Stimulated activated naive CD8-positive, alpha-beta T cell treated with anti-CD3 and anti-CD28 coated beads, Interleukin-15, amount 100 ng/mL, for 72 hours (primary cell): ENCODE measurements at places on chromosomes 3 and 15.

DNA sequence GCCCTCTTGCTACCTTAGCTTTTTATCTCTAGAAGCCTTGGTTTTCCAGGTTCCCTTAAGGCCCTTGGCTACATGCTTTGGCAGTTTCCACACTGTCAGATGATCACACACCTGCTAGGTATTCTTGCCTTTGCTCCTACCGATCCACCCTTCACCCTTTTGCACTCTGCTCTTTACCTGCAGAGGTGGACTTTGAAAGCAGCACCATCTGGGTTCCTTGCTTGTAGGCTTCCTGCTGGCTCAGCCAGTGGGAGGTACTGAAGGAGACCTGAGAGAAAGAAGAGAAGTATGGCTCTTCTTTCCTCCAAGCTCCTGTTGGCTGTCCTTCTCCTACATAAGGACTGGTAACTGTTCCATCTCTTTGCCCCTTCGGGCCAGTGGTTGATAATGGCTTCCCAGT lies 7.3 kb upstream of the ZNF592 start:
- DNase-seq: no peak

- DNase-seq: no peak
These were observed 235.3 kb downstream of the C3orf38 start for GRCh38 chr3:88385090-88385489.

DNA sequence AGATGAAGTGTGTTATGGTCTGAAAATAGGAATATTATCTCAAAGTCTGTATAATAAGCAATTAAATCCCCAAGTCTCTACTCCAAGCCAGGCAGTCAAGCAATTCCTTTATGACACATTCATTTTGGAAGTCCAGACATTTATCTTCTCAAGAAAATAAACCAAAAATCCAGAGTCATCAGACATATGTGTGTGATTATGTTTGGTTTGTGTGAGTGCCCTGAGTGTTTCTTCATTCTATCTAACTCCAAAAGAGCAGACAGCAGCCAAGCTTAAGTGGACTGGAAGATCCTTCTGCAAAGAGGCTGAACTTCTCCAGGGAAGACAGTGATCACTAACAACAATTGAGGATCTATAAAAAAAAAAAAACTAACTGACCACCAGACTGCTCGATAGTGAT lies 239.8 kb downstream of the STAG1 start:
- DNase-seq: no peak

- DNase-seq: peak; percentile 21
These were observed 8.3 kb downstream of the B3GALNT1 start for GRCh38 chr3:161096771-161097367.

DNA sequence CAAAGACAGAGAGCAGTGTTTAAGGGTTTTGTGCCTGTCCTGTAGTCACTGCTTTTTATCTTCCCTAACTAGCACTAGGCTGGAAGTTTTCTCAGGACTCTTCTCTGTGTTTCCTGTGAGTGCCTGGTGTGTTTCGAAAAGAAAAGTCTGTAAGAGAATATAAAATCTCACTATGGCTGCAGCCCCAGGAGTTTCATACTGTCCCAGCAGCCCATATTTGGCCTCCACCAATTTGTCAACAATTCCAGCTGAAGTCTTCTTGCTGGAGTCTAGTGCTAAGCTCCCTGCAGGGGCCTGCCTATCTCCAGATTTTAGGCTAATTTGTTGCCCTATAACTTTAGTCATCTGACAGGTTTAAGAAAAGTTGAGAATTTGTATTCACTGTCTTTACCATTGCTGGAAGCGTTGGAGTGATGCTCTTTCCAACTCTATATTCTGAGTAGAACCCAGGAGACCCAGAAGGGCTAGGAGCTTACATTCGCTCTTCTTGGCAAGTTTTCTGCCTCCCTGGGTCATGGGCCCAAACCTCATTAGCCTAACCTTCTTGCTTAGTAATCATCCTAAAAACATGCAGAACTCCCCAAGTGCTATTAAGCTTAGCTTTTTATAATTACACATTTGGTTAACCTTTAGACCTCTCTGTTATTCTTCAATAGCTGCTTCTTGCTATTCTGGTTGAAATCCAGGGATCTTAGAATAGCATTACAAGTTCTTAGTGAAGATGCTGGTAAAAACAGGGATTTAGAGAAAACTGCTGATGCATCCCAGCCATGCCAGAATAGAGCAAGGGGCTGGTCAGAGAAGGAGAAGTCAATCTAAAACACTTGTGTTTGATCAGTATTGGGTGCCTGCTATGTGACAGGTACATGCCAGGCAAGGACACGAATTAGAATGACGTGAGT lies 283.1 kb downstream of the NEK10 start:
- DNase-seq: no peak

DNA sequence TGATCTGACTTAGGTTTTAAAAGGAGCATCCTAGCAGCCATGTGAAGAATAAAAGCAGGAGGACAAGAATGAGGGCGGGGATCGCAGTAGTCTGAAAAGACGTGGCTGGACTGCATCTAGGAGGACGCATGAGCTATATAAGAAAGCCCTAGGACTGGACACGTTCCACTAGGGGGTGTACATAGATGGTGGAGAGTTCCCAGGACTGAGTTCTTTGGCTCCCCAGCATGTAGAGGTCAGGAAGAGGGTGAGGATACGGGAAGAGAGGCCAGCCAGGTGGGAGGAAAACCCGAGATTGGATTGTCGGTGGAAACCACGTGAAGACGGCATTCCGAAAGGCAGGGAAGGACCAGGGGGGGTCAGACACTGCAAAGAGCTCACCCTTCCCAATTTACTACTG lies 64.2 kb upstream of the CFAP161 start:
- DNase-seq: no peak

DNA sequence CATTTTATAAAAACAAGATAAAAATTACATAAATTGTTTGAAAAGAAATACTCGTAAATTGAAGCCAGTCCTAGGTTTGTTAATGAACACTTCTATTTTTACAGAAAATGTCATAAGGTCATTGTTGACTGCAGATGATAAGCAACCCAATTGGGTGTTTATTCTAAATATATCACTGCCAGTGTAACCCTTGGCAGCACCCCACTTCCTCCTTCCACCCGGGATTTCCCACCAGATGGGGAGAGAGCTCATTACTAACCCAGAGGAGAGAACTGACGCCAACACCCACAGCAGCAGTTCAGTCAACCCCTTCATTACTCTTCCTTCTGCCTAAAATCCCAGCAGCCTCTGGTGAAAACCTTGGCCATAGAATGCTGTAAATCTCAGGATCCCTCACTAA lies 307.6 kb downstream of the GAP43 start:
- no peak for DNase-seq

DNA sequence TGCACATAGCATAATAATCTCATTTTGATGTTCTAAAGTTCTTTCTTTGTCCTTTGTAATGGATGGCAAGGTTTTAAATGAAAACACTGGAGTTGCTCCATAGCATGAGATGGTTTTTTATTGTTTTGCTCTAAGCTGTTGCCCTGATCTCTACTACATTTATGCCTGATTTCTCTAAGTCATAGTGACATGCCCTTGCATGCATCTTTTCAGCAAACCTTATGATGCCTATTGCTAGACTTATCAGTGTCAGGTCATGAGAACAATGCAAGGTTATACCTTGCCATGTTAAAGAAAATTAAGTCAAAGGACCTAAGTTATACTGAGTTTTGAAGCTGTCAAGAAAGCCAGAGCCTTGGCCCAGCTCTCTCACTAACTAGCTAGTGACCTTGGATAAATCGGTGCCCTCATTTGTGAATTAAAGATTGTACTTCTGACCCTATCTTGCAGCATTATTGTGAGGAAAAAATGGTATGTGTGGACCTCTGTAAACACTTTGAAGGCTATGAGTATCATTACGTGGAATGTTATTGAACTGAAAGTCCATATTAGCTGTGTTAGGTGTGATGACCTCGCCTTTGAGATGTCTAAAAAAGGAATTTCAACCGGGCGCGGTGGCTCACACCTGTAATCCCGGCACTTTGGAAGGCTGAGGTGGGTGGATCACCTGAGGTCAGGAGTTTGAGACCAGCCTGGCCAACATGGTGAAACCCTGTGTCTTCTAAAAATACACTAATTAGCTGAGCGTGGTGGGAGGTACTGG lies 256.4 kb upstream of the UBE2E1 start:
- no peak for DNase-seq

DNA sequence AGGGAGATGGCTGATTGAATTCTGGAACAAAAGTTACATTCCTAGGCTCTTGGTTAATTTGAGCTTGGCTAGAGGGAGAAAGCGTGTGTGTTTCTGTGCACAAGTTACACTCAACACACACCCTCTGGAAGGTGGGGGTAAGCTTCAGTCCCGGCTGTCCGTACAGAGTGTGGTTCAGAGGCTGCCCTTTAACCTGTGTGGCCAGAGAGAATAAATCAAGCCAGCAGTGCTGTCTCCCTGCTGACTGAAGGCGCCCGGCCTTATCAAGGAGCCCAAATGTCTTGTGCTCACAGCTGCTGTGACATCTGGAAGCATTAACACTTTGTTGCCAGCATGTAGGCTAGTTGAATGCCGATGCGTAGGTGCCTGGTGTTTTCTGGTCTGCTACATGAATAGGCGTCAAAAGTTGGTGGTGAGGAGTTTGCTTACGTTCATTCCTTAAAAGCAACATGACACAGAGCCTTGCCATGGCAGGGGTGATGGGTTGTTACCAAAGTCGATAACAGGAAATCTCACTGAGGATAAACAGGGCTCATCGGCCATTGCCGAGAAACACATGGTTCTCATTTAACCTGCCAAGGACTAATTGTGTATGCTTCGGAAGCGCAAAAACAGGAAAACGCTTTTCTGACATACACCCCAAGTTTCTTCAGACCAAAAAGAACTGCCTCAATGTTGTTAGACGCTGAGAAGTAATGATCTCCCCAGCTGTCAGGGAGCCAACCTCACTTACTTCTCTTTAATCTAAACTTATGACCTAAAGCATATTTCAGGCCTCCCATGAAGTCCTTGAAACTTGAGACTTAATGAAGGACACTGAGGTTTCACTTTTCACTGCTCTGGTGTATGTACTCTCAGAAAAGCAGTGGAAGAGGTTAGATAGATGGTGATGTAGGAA lies 95.8 kb upstream of the CTDSPL start:
- DNase-seq: no peak

DNA sequence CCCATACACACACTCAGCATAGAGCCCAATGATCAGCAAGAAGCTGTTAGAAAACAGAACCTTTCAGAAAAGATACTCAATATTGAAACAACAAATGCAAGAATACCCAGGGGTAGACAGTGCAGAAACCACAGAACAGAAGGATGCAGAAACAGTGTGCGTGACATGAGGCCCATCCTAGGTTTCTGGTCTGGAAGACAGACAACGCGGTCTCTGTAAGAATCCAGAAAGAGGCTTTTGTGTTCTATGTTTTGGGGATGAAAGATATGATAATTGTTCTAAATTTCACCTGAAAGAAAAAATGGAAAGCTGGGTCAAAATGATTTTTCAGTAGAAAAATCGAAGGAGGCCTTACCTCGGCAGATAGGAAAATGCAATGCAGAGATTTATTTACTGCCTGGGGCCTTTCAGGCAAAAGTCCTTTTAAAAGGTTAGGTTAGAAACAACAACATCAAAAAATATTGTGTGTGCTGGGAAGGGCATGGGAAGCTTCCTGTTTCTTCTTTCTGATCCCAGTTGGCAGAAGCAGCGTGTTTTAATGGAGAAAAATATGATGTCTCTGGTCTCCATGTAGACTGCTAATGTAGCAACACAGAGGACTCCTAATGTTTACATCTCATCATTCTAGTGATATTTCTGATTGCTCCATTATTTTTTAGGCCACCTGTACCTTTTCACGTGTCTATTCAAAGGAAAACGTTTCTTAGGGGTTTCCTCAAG lies 17.0 kb downstream of the SYNM start:
- DNase-seq: no peak

DNA sequence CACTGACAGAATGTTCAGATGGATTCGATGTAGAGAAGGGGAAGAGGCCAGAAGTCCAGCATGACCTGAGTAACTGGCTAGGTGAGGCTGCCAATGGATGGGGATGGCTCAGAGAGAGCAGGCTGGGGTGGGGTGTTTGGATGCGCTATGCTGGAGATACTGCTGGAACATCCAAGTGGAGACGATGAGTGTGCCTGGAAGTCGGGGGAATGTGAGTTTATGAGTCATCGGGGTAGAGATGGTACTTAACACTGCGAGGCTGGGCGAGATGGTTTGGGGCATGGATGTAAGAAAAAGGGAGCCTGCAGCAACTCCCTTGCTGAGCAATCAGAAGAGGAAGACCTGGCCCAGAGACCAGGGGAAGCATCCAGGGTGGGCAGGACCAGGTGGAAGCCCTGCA lies 180.7 kb downstream of the SLCO3A1 start:
- DNase-seq: no peak

DNA sequence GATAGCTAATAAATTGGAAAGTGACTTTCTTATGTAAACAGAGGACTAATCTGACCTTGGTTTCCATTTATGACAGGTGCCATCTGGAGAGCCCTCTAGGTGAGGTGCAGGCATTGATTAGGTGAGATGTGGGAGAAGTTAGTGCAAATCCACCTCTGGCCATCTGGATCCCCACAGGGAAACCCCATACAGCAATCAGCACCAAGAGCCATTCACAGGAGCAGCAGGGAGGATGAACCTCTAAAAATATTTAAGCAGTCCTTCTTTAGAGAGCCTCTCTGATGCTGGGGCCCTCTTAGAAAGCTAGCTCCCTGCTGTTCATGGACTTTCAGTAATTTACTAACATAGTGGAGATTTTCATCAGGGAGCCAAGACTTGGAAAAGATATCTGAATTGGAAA lies 69.3 kb downstream of the CLSTN2 start:
- no peak for DNase-seq

DNA sequence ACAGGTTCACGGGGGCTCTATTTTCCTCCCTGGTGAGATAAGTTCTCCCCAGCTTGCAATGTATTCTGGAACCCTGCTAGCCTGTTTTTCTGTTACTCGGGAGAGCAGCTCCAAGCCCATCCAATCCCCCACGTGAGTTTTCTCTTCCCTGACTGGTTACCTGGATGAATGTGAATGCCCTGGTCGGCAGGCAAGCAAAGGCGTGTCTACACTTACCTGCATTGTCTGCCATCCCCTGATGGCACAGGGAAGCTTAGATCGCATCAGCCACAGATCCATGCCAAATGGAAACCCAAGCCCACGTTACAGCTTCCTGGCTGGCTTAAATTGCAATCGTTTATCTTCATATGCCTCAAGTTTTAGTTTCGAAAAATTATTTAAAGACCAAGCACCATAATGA lies 149.9 kb downstream of the FOXP1 start:
- DNase-seq: no peak

- no peak for DNase-seq
These were observed 4.3 kb downstream of the ZNF860 start for GRCh38 chr3:31985831-31986230.

DNA sequence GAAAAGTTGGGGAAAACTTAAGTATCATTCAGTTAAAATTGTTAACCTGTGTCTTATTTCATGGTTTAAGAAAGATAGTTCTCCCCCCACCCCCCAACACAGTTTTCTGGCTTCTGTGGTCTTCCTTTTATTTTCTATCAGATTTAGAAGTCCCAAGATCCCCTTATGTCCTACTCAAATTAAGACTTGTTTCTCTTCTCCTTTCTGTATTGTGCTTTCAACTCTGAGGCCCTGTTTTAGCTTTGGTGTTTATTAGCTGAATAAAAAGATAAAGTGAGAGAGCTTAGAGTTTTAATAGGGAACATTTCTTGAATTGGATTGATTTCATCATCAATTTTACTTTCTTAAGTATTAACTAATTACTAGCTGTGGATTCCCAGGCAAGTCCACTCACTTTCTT lies 62.6 kb downstream of the AKAP13 start:
- DNase-seq: no peak
